ENCODE measurements at places on chromosomes 13 and 19.

GRCh38 chr19:1841209-1841924 is 6.9 kb downstream of the REXO1 start:
- no peak for DNase-seq

- no peak for DNase-seq
These were observed 222.2 kb downstream of the MYO16 start for GRCh38 chr13:108851660-108852059.

GRCh38 chr19:7648265-7649014 is 11.5 kb downstream of the STXBP2 start:
- no peak for DNase-seq

- DNase-seq, result no peak
These were observed 3.8 kb upstream of the UQCR11 start for GRCh38 chr19:1609103-1609396.

DNA sequence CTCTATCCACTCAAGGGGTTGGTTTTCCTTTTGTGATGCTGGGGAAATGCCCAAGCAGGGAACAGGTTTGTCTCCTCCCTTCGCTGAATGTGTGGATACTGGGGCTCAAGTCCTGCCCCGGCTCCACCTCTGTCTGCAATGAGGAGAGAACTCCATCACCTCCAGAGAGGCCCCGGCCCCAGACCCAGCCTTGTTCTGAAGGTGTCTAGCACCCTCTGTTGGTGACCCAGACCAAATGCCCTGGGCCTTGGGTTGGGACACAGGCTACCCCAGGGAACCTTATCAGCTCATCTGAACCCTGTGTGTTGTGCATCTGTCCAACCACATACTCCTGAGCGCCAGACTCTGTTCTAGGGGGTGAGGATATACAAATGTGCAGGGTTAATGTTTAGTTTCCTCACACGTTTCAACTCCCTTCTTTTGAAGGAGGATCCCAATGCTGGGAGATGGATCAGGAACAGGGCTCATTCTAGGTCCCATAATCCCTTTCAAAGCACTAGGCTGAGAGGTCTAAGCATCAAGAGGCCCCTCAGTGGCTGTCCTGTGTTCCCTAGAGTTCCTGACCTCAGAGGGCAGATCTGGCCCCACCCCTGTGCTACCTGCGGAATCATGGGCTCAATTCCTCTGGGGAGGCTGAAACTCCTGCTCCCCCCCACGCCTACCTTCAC is 112.5 kb upstream of the SLC7A1 start:
- DNase-seq, result peak; percentile 44

- DNase-seq, result no peak
These were observed 164.7 kb downstream of the KATNAL1 start for GRCh38 chr13:30142486-30143211.

DNA sequence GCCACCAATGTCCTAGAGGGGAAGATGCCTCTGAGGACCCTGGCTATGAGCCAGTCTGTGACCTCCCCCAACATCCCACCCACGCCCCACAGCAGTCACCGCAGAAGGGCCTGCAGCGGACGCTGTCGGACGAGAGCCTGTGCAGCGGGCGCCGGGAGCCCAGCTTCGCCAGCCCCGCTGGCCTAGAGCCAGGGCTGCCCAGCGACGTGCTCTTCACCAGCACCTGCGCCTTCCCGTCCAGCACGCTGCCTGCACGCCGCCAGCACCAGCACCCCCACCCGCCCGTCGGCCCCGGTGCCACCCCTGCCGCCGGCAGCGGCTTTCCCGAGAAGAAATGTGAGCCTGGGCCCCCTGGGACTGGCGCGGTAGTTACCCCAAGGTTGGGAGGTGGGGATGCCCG is 30.6 kb downstream of the DPF1 start:
- DNase-seq, result no peak

DNA sequence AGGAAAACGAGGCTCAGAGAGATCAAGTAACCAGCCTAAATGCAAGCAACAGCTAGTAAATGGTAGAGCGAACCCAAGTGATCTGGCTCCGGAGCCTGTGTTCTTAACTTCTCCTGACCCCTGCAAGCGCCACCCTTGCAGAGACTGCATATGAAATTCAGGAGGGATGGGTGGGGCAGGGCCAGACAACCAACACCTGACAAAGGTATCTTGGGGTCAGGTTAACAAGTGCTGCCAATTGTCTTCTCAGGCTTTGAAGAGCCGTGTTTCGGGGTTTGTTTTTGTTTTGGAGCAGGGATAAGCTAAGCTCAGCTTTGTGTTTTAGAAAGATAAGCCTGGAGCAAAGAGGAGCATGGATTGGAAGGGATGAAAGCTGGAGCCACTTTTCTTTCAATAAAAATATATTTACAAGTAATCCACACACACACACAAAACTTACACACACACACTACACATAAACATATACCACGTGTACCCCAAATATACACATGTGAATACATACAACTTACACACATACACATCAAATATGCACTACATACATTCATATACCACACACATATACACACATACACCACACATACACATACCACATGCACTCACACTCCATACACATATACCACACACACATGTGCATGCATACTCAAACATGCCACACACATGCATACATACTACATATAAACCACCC is 722.0 kb downstream of the DIAPH3 start:
- no peak for DNase-seq

- DNase-seq, result no peak
These were observed 50.2 kb upstream of the PSG2 start for GRCh38 chr19:43132696-43133095.

DNA sequence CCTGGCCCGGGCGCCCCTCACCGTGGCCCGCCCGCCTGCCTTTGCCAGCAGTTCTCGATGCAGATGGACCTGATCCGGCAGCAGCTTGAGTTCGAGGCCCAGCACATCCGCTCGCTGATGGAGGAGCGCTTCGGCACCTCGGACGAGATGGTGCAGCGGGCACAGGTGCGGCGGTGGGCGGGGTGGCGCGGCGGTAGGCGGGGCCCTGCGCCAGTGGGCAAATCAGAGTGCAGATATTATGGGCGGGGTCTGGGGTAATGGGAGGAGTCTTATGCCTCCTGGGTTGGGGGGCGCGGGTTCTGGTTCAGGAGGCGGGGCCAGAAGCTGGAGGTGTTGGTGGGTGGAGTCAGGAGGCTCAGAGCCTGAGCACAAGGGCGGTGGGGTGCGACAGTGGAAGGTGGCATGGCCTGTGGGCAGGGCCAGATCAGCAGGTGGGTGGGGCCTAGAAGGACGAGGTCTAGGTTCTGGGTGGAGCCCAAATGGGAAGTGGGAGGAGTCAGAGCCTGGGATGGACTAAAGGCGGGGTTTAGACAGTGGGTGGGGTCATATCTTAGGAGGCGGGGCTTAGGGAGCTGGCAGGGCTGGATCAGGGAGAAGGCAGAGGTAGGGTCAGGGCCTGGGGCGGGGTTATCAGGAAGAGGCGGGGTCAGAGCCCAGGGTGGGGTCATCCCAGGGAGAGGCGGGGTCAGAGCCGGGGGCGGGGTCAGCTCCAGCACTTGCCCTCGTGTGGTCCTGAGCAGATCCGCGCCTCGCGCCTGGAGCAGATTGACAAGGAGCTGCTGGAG is 5.6 kb downstream of the APC2 start:
- DNase-seq, result no peak

DNA sequence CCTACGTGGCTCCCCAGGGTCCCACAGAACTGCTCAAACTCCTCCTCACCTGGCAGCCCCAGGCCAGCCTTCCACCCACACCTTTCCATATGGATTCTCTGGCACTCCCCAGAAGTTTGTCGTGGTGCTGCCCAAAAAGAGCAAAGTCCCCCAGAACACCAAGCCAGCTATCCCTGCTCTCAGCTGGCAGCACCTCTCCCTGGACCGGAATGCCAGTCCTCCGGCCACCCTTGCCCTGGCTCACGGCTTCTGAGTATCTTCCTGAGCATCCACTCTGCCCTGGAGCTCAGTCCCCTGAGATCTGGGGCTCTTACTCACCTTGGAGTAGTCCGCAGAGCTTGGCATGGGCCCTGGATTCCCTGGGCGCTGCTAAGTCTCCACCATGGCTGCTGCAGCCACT is 166.5 kb upstream of the ZNF507 start:
- DNase-seq, result no peak

DNA sequence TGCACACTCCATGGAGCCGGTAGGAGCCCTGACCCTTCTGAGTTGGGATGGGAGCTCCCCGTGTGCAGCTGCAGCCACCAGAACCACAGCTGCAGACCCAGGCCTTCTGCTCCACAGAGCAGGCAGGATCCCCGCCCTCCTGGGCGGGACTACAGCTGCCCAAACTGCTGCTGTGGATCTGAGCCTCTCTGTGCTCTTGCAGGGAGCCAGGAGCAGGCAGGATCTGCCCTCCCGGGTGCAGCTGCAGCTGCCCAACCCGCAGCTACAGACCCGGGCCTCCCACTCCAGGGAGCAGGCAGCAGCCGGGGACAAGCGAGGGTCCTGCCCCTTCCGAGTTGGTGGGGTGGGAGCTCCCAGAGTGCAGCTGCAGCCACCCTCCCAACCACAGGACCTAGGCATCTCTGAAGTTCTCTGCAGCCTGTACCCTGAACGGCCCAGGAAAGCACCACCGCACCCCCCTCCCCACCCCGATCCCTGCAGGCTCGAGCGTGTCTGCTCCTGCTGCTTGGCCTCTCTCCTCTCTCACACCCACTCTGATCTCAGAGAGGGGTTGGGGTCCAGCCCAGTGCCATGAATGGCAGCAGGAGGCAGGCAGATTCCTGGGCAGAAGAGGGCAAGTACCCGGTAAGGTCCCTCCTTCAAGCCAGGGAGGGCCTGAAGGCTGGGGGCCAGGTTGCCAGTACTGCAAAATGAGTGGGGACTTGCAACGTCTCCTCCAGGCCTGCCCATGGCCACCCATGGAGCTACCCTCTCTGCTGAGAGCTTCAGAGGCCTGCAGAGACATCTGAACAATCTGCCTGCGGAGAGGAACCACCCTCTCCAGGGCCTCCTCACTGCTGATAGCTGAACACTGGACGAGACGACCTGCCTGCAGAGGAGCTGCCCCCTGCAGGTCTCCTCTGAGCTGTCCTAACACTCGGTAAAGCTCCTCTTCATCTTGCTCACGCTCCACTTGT is 16.4 kb upstream of the EMP3 start:
- DNase-seq, result no peak

GRCh38 chr19:2428321-2428690 is 920 bp upstream of the TIMM13 start:
- no peak for DNase-seq

All from activated CD4-positive, alpha-beta T cell treated with anti-CD3 and anti-CD28 coated beads, Interleukin-2, amount 50 U/mL, for 4 hours (primary cell).